ENCODE measurements at places on chromosomes 11 and 22.

DNA sequence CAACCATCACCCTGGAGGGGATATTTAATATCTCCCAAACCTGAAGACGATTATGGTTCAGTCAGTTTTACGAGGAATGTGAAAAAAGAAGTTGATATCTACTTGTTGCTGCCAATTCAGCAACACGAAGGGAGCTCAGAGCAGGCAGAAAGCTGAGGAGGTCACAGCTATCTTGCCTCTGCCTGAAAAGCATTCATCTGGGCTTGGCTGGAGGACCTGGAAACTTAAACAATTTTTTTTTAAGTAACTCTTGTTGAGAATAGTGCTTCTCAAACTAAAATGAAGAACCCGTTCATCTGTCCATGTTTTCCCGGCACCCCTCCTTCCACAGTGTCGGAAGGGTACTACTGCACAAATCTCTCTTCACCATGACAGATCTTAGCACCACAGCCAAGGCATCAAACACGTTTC, 98.9 kb downstream of the MICAL3 start:
- no peak for DNase-seq

GRCh38 chr11:74288161-74288560, 23.3 kb downstream of the P4HA3 start:
- no peak for DNase-seq

DNA sequence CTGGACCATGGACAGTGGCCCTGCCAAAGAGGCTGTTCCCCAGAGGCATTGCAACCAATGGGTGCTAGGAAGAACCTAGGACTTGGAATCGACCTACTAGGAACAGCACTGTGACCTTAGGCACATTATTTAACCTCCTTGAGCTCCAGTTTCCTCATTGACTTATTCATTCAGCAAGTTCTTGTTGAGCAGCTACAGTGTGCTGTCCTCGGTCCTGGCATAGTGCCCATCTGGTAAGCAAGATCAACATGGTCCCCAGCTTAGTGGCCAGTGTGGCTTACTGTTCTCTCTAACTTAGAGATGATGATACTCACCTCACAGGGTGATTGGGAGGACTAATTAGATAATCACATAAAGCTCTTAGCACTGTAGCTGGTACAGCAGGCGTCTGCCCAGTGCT, 8.2 kb downstream of the ABCG4 start:
- no peak for DNase-seq

DNA sequence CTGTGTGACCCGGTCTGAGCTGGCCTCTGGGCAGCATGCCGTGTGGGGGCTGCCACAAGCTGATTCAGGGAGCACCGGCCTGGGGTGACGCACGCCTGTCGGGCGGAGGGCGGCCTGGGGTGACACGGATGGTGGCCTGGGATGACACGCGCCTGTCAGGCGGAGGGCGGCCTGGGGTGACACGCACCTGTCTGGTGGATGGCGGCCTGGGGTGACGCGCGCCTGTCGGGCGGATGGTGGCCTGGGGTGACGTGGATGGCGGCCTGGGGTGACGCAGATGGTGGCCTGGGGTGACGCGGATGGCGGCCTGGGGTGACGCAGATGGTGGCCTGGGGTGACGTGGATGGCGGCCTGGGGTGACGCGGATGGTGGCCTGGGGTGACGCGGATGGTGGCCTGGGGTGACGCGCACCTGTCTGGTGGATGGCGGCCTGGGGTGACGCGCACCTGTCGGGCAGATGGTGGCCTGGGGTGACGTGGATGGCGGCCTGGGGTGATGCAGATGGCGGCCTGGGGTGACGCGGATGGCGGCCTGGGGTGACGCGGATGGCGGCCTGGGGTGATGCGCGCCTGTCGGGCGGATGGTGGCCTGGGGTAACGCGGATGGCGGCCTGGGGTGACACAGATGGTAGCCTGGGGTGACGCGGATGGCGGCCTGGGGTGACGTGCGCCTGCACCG, 21.5 kb downstream of the PTDSS2 start:
- no peak for DNase-seq

GRCh38 chr22:31830721-31831070, 76.9 kb downstream of the DEPDC5 start:
- no peak for DNase-seq

GRCh38 chr11:80241766-80242165, 800.9 kb upstream of the TENM4 start:
- no peak for DNase-seq

DNA sequence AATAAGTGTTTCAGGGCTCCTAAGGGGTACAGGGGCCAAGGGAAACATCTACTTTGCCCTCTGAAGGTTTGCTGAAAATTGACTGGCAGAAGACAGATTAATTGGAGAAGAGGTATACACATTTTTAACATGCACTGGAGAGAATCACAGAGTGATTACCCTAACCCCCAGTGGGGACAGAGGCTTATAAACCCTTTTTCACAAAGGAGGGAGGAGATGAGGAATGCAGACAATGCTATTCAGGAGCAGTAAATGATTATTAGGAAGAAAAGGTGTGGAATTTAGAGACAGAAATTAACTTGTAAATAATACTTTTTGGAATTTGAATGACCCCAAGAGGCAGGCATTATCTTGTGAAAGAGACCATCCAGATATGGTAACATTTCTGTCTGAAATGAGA, 582.4 kb upstream of the B3GAT1 start:
- DNase-seq = no peak

DNA sequence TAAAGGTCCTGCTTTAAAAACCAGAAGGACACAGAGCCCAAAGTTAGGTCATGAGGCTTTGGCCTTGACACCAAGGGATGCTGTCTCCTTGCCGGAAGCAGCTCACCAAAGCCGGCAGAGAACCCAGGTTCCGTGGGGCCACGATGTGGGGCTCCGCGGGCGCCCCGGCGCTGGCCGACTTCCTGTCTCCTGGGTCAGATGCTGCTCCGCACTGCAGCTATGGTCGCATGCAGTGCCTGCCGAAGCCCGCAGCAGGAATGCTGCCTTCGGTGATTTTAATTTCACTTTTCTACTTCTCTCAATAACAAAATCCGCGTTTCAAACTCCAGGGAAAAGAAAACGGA, 454 bp upstream of the OTUB1 start:
- peak; percentile 47 for DNase-seq

GRCh38 chr11:970319-970871, 44.7 kb downstream of the AP2A2 start:
- DNase-seq = no peak

DNA sequence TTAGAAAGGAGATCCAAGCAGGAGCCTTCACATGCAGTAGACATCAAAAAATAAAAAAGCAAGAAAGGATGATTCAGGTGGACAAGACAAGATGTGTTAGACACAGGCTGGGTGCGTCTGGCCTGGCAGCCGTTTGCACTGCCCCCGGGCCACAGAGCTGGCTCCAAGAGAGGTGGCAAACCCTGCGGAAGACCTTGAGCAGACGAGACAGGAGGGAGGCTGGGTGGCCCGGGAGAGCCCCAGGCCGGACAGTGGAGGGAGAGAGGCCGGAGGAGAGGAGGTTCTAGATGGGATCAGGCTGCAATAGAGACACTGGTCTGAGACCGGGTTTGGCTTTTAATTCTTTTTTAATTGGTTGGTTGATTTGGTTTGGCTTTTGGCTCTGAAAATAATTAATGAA, 69.6 kb upstream of the TTLL12 start:
- no peak for DNase-seq

DNA sequence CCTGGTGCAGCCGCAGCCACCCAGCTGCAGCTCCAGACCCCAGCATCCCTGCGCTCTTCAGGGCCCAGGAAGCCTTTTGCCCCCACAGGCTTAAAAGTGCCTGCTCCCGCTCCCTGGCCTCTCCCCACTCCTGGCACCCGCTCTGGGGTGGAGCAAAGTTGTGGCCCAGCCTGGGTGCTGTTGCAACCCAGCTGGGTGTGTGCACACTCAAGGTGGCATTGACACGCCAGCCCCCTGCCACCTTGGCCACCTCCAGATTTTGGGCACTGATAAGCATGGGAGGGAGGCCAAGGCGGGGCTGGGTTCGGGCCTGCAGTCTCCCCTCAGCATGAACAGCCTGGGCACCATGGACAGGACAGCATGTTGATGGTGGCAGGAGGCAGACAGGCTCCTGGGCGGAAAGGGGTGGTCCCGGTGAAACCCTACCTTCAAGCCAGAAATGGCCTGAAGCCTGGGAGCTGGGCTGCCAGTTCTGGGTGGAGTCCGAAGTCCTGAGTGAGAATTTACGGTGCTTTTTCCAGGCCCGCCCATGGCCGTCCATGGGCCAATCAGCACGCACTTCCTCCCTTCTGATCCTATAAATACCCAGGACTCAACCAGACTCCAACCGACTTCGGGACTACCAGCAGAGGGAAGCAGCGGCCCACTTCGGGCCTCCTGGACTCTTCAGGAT, 23.6 kb upstream of the RNASEH2C start:
- no peak for DNase-seq

DNA sequence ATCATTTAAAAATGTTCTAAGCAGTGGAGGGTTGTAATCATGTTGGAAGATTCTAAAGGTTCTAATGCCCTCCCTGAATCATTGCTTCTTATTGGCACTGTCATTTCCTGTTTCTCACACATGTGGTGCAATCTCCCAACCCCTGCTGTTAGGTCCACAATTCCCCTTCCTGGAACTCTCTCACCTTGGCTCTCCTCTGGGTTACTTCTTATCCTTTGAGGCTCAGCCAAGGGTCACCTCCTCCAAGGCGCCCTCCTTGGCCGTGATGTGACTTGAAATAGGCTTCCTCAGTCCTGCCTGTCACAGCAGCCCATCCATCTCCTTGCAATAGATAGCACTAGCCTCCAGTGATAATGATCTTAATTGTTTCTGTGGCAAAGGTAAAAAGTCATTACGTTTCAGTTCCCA, 149.8 kb downstream of the TTC17 start:
- DNase-seq = no peak

DNA sequence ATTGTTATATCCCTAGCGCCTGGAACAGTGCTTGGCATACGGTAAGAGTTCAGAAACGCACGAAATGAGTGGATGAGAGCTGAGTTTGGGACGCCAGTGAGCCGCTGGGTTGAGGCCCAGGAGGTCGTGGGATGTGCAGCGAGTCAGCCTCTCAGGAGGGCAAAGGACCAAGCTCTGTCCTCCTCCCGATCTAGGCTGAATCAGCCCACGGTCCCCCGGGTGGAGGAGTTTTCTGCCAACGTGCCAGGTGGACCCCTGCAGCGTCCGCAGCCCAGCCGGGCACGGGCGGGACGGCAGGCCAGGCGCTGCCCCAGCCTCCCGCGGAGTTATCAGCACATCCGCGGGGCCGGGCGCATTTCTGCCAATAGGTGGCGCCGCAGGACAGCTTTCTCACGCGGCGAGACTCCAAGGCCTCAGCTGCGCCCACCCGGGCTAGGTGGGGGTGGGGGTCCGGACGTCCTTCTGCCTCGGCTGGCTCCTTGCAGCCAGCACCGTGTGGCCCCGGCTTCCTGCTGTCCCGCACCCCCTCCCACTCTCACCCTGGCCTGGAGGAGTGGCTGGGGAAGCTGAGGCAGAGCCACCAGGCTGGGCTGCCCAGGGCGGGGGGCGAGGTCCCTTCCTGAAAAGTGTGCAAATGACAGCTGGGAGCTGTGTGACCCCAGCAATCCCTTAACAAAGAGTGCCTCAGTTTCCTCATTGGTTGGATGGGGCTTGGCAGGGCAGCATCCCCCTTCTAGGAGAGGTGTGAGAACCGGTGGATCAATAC, 2.2 kb upstream of the RPS19BP1 start:
- DNase-seq = peak; percentile 60

- DNase-seq = no peak
These were observed 12.3 kb downstream of the FADS2 start for GRCh38 chr11:61840371-61840770.

DNA sequence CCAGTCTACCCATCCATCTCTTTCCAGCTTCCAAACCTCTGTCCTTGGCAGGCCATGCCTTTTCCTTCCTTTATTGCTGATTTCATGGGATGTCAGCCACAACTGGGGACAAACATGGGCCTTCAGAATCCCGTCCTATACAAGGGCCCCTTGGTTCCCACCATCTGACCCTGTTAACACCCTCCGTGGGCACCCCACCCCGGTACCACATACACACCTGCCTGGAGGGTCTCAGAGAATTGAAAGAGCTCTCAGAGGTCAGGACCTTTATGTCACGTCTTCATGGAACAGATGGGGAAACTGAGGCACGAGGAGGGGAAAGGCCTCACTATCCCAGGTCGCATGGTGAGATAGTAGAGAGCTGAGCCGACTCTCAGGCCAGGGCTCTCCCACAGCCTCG, 53.0 kb downstream of the MPPED1 start:
- no peak for DNase-seq

All from stimulated activated CD4-positive, alpha-beta T cell treated with anti-CD3 and anti-CD28 coated beads, Interleukin-2, amount 100 ng/mL, for 4 hours (primary cell).